Hypothalamus (tissue), 51 donors: ENCODE measurements at places on chromosomes 7 and 10.

DNA sequence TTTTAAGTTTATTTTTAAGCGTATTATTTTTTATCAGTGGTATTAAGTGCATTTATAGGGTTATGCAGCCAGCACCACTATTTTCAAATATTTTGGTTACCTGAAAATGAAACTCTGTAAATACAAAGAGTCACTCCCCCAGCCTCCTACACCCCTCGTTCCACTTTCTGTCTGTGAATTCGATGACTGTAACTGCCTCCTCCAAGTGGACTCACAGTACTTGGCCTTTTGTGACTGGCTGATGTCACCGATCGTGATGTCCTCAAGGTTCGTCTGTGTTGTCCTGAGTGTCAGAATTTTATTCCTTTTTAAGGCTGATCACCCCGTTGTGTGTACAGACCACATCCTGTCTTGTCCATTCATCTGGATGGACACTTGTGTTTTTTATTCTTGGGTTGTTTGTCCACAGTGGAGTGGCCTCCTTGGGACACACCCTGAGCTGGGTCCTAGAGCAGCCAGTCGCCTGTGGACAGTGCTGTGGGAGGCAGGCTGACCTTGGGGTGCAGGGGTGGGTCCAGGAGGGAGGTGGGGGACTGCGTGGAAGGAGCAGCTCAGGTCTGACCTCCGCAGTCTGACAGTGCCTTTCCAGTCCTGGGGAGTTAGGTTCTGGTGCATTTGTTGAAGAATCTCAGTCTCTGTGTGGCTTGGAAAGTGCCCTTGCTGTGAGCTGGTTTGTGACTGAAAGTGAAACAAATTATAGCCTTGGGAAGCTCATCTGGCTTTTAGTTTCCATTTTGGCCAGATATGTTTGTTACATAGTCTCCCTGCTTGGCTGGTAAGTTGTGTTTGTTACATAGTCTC, 6.9 kb downstream of the MTG1 start:
- DNase-seq: no peak

DNA sequence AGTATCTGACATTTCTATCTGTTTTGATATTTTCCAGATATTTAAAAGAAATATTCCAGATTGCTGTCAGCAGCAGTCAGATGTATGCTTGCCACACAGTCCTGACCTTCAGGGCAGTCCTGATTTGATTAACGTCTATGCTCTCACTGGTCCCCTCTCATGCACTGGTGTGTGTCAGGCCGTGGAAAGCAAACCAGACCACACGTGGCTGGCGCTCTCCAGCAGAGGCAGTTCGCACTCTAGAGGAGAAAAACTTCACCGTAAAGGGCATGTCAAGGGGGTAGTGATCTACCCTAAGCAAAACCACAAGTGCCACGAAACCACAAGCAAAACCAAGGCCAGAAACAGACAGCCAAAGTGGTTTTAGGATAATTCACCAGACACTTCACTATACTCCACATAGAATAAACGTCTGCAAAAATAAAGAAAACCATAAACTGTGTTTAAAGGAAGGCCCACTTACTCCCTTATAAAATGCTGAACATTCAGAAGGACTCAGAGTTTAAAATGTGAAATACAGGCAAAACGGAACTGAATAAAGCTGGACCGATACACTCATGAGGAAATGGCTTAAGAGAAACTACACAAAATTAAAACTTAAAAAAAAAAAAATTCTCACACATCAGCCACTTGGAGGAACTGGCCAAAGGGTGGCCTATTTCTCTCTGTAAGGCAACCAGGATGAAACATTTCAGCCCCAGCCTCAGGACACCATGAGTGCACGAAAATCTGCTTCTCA, 26.4 kb downstream of the PARP12 start:
- DNase-seq: no peak

DNA sequence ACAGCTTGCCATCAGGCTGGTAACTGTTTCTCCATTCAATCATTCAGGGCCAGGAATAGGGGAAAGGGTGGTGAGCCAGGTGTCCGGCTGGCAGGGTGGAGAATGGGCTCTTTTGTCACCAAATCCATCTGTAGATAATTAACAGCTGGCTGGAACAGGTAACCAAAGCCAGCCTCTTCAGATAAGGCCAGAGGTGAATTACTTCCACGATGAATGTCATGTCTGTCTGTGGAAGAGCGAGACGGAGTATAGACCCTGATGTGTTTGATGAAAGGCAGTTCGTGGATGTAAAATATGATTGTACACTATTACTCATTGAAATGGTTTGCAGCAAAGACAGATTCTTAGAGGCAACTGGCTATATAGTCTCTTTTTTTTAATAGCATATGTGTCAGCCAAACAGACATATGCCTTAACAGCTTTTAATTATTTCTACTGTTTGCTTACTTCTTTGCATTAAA, 149.8 kb downstream of the KLF6 start:
- DNase-seq: no peak

- no peak for DNase-seq
Observed at GRCh38 chr10:124007102-124007772, 86.2 kb downstream of the CHST15 start.

DNA sequence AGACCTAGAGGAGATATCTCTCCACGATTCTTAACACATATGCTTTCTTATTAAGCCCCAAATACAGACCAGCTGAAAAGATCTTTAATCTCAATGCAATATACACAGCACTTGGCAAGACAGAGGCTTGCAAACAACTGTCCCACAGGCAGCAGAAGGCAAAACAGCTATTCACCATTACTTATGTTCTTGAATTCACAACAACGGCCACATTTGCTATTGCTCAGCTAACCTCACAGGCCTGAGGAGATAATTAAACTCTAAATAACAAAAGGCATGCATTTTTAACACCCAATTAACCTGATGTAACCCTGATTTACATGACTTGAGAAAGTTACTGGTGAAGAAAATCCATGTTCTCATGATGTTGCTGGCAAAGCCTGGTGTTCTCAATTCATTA, 216.4 kb downstream of the CRPPA start:
- no peak for DNase-seq

GRCh38 chr7:130114374-130114773, 44.0 kb downstream of the KLHDC10 start:
- no peak for DNase-seq

GRCh38 chr7:45292481-45292880, 134.9 kb downstream of the RAMP3 start:
- no peak for DNase-seq

DNA sequence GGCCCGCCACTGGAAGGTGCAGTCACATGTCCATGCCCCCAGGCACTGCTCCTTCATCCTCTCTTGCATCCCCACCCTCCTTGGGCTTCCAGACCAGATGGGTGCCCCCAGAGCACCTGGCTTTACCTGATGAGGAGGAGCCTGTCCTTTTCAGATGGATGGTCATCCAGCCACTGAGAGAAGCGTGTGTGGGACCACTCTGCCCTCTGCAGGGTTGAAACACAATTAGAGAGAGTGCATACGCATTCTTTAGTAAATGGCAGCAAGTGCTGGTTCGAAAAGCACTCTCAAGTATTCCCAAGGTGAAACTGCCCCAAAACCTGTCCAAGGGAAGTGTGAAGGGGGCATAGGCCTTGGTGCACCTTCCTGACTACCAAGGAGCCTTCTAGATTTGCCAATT, 41.6 kb downstream of the HBP1 start:
- DNase-seq: no peak

DNA sequence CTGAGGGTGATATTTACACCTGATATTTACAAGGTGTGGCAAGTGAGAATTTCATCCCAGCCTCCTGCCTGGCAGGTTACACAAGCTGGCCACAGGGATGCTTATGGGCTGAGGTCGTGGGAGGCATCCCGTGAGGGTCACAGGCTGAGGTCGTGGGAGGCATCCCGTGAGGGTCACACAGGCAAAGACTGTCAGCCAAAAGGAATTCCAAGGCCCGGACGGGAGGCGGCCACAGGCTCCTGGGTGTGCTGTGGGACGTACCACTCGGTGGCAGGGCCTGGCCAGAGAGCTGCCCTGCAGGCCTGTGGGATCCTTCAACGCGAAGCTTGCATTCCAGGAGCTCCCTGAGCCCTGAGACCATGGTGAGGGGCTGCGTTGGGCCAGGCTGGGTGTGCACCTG, 460.6 kb downstream of the DNAJB6 start:
- DNase-seq: no peak

DNA sequence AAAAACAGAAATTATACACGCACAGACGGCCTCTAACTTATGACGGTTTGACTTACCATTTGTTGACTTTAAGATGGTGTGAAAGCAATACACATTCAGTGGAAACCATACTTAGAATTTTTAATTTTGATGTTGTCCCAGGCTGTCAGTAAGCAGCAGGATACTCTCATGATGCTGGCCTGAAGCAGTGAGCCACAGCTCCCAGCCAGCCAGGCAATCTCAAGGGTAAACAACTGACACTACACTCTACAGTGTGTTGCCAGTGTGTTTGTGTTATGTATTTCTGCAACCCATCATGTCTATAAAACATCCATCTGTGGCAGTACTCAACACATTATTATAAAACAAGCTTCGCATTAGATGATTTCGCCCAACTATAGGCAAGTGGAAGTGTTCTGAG, 747.5 kb downstream of the NRG3 start:
- DNase-seq: no peak

GRCh38 chr10:132535065-132535651, 2.4 kb upstream of the INPP5A start:
- DNase-seq: no peak

DNA sequence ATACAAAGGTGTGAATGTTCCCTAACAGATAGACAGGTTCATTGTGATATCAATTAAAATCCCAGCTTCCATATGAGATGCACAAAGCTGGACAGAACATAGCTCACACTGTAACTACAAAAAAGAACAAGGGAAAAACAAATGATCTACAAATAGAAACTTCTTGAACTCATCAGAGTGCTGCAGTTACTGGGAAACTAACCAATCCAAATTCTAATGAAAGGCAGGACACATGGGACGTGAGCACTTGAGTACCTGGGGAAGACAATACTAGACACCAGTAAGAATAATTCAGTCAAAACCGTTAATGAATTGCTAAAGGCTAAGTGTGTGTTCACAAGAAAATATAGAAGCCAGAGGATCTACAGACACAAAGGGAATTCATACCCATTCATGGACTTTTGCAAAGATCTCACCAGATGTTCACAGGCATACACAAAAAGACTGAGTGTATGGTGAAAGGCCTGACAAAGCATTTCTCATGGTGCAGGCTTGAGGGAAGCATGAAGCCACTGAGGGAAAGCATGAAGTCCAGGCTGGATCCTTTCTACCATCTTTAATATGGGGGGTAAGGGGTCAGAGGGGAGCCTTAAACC, 7.8 kb upstream of the GPR22 start:
- DNase-seq: no peak
